ENCODE measurements at places on chromosomes 5 and 9. TPM values are rescaled to one million over a fixed set of nuclear protein-coding genes. Genes with fewer than 3 reads are reported as not detected.

MRRF gene
- 51.4 TPM for total RNA-seq

HRCT1 gene
- total RNA-seq: 0.40 TPM

CMYA5 gene
- 1.4 TPM for total RNA-seq

SPATA31E1 gene
- not detected for total RNA-seq

- H3K36me3 ChIP-seq: peaks cover 6% of the 10 kb centered on the region
- DNase-seq: no peak
- H3K27ac ChIP-seq: no peak overlapping the region
- no peaks in the 10 kb centered on the region for H3K27me3 ChIP-seq
- no peak overlapping the region for H3K4me3 ChIP-seq
Observed at GRCh38 chr5:177332031-177332895, 19.2 kb downstream of the LMAN2 start.

DNA sequence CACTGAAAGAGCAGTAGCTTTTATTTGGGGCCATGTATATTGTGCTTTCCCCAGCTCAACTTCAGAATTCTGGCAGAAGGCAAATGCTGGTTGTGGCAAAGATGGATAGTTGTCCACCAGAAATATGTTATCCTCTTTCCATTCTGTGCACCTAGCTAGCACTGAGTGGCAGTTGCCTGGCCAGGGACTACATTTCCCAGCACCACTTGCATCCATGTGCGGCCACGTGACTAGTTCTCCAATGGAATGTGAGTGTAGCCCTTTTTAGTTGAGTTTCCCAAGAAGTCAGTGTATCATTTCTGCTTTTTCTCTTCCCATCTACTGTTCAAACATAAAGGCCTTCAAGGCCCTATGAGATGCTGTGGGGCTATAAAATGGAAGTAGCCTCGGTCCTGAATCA, 354.0 kb upstream of the CLINT1 start:
- H3K4me3 ChIP-seq: no peak overlapping the region
- H3K27me3 ChIP-seq: no peaks in the 10 kb centered on the region
- no peak for DNase-seq
- H3K4me1 ChIP-seq: no peaks in the 10 kb centered on the region
- H3K27ac ChIP-seq: no peak overlapping the region

GRCh38 chr5:27571681-27572080, 533.3 kb upstream of the CDH9 start:
- H3K4me1 ChIP-seq: no peaks in the 10 kb centered on the region
- H3K27me3 ChIP-seq: no peaks in the 10 kb centered on the region
- H3K27ac ChIP-seq: no peak overlapping the region
- no peak for DNase-seq
- no peak overlapping the region for H3K4me3 ChIP-seq
- no peaks in the 10 kb centered on the region for H3K36me3 ChIP-seq

DNA sequence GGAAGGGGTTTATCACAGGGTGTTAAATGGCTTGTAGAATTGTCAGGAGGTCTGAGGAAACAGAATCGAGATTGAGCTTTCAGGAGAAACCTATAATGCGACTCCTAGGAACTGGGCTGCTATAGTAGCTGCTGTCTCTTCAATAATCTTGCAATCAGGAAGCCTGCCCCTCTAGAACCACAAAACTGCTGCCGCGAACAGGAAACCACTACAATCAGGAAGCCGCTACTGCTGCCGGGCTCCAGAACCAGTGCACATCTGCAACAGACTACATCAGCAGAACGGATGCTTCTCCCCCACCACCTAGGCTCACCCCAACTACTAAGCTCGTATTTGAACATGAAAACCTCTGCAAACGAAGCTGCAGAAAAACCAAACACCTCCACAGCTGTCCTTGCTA, 31.6 kb downstream of the TNFSF8 start:
- H3K4me3 ChIP-seq: no peak overlapping the region
- no peak overlapping the region for H3K27ac ChIP-seq
- peaks cover 3% of the 10 kb centered on the region for H3K27me3 ChIP-seq
- peaks cover 17% of the 10 kb centered on the region for H3K4me1 ChIP-seq
- no peaks in the 10 kb centered on the region for H3K36me3 ChIP-seq

DNA sequence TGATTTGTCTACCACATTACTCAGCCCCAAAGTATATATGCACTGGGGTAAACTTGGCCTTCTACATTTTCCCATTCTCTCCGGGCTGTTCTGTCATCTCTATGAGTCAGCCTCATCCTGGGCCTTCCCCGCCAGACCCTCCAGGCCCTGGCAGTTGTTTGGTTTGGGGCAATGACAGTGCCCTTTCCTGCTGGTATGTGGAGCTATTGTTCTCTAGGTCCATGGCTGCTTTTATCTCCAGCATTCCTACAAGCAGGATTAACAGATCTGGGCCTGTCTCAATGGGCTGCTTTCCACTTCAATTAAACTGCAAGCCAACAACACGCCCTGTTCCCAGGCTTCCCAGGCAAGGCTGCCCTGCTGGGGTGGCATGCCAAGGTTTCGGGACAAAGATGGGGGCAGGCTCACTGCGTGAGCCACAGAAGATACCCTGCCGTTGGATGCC, 136.4 kb downstream of the SLIT3 start:
- no peak overlapping the region for H3K27ac ChIP-seq
- H3K4me1 ChIP-seq: peaks cover 57% of the 10 kb centered on the region
- H3K4me3 ChIP-seq: no peak overlapping the region
- DNase-seq: no peak
- H3K36me3 ChIP-seq: peaks cover 16% of the 10 kb centered on the region

- no peak for DNase-seq
- peaks cover 16% of the 10 kb centered on the region for H3K36me3 ChIP-seq
- no peak overlapping the region for H3K27ac ChIP-seq
- H3K4me3 ChIP-seq: no peak overlapping the region
Observed at GRCh38 chr5:177489119-177489716, 8.2 kb downstream of the PDLIM7 start.

DNA sequence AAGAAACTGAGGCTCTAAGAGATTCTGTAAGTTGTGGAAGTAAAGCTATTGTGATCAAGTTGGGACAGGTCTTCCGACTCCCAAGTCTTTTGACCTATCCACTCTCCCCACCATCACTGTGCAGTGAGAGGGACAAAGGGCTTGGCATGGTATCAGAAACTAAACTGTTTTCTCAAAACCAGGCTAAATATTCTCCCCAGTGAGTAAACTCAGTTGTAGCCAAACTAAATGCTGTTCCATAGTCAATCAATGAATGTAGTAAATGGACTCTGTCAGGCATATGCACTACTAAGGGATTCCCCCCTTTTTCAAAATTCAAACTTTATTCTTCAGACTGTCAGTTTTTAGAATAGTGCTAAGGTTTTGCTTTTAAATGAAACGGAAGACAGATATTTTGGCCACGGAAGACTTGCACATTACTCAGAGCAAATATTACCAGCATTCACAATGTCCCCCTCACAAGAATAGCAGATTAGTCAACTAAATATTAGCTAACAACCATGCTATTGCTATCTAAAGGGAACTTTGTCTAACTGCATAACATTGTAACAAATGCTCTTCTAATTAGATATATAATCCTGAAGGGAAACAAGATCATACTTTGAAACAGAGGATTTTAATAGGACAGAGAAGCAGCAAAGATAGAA, 7.1 kb downstream of the PRKAA1 start:
- DNase-seq: no peak
- peaks cover 29% of the 10 kb centered on the region for H3K36me3 ChIP-seq
- H3K4me3 ChIP-seq: no peak overlapping the region
- no peak overlapping the region for H3K27ac ChIP-seq

GRCh38 chr9:38178237-38178636, 109.2 kb upstream of the SHB start:
- no peak overlapping the region for H3K27ac ChIP-seq
- H3K27me3 ChIP-seq: no peaks in the 10 kb centered on the region
- no peak for DNase-seq

GRCh38 chr9:33116860-33117259, 40.4 kb upstream of the SMU1 start:
- H3K4me1 ChIP-seq: peaks cover 9% of the 10 kb centered on the region
- no peak for DNase-seq
- peak overlapping the region; percentile 52 for H3K4me3 ChIP-seq
- peaks cover 23% of the 10 kb centered on the region for H3K36me3 ChIP-seq

DNA sequence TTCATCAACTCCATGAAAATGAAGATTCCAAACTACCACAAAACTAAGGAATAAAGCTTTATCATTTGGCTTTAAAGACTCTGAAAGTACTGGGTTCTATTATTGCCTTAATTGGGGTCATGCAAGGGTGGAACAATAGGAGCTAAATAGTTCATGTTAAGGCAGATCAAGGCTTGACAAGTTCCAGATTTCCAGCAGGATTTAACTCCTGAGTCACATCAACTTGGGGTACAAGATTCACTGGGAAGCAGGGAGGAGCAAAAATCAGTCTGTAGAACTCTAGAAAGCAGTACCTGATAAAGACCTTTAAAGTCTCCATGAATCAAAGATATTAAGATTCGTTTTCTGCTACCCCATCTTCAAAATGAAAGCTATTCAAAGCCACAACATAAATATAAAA, 41.9 kb upstream of the GLRX start:
- no peaks in the 10 kb centered on the region for H3K36me3 ChIP-seq
- no peak overlapping the region for H3K4me3 ChIP-seq
- no peak overlapping the region for H3K27ac ChIP-seq
- H3K27me3 ChIP-seq: no peaks in the 10 kb centered on the region
- no peak for DNase-seq

GRCh38 chr9:20689833-20690232, 5.8 kb downstream of the FOCAD start:
- no peaks in the 10 kb centered on the region for H3K27me3 ChIP-seq
- H3K27ac ChIP-seq: no peak overlapping the region
- no peak for DNase-seq
- peaks cover 16% of the 10 kb centered on the region for H3K4me1 ChIP-seq

GRCh38 chr5:151671950-151672349, 14.8 kb downstream of the SPARC start:
- no peak overlapping the region for H3K27ac ChIP-seq
- H3K4me1 ChIP-seq: peaks cover 21% of the 10 kb centered on the region
- no peak overlapping the region for H3K4me3 ChIP-seq
- H3K27me3 ChIP-seq: no peaks in the 10 kb centered on the region

- no peak overlapping the region for H3K27ac ChIP-seq
- no peak for DNase-seq
- H3K27me3 ChIP-seq: no peaks in the 10 kb centered on the region
Observed at GRCh38 chr9:13090628-13091027, 188.9 kb downstream of the MPDZ start.

DNA sequence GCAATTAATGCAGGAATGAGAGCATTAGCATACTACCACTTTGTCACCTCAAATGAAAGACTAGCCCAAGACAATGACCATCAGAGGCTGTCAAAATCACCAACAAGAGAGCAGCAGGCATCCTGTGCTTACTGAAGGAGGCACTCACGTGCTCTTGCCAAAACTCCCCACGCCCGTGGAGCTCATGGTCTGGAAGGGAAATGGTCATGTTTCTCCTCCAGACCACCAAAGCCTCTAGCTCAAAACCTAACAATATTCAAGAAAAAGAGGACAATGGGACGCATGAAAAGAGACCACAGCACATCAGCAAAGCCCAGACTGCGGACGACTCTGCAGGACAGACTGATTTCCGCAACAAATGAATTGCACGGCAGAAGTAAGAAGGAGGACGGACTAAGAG, 12.8 kb downstream of the AKNA start:
- peaks cover 13% of the 10 kb centered on the region for H3K36me3 ChIP-seq
- no peak overlapping the region for H3K4me3 ChIP-seq
- DNase-seq: no peak
- H3K4me1 ChIP-seq: no peaks in the 10 kb centered on the region
- H3K27me3 ChIP-seq: no peaks in the 10 kb centered on the region

DNA sequence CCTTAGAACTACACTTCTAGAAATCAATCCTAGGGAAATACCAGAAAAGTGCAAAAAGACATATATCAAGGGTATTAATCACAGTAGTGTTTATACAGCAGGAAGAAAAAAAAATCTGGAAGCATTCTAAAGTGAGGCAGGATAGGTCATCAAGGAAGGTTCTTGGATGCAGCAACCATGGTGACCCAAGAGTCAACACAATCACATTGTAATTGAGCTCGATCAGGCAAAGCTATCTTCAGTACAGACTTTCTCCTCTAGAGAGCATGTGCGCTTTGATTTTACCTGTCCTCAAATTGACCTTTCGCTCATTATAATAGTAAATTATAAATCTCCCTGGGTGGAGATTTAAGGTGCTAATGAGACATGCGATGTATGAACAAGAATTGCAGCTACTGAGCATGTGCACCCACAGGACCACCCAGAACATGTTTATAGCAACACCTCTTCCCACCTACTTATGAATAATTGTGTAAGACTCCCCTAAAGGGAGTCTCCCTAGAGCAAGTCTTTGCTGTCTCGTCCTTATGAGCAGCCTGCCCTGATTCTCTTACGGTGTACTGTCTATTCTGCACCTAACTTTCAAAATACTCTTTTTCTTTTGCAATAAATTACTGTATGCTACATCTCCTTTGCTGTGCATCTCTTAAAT, 297.7 kb downstream of the ATPSCKMT start:
- no peak overlapping the region for H3K4me3 ChIP-seq
- no peak overlapping the region for H3K27ac ChIP-seq
- peaks cover 4% of the 10 kb centered on the region for H3K27me3 ChIP-seq

DNA sequence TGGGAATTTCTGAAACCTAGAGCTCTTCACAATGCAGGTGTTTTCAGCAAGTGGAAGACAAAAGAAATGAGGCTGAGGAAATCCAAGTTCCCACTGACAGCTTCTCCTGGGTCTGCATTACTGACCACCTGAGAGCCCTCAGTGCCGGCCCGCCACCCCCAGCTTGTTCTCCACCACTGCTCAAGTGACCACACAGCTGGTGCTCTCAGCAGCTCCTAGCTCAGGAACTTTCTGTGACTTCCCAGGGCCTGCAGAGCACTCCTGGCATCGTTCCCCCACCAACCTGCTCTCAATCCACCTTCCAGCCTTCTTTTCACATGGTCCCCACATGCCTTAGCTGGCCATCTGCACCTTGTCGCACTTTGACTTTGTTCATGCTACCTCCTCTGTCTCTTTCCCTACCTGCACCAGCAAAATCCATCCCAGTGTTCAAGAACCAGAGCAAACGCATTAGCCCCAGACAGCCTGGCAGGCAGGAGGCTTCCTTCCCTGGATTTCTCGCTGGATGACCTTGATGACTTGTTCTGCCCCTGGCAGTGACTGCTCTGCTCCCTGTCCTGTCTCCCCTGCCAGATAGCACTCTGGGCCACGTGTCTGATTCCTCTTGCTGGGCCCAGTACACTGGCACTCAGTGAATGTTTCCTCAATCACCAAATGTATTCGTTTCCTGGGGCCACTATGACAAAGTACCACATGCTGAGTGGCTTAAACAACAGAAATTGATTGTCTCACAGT, 35.1 kb upstream of the NANS start:
- H3K4me3 ChIP-seq: no peak overlapping the region
- no peak for DNase-seq
- peaks cover 4% of the 10 kb centered on the region for H3K4me1 ChIP-seq
- no peaks in the 10 kb centered on the region for H3K27me3 ChIP-seq
- H3K27ac ChIP-seq: no peak overlapping the region
- peaks cover 10% of the 10 kb centered on the region for H3K36me3 ChIP-seq

DNA sequence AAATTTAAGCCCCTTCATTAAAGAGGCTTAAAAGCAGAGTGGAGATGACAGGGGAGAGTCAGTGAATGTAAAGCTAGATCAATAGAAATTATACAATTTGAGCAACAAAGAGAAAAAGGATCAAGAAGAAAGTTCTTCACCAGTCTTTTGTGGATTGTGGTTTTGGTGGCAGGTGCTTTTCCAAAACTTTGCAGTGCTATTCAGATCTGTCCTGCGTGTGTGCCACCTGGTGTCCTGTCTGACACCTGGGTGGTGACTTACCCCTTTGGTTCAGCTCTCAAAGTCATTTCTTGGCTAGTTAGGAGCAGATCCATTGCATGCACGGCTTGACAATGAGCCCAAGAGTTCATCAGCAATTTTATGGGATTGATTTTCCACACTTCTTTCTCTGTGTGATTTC, 69.4 kb downstream of the SREK1 start:
- no peaks in the 10 kb centered on the region for H3K36me3 ChIP-seq
- no peak for DNase-seq
- H3K4me1 ChIP-seq: no peaks in the 10 kb centered on the region

Measured in type B pancreatic cell (in vitro differentiated cells).